SJSA1 (cell line): ENCODE measurements at places on chromosomes 11 and 22. TPM values are rescaled to one million over a fixed set of nuclear protein-coding genes. Genes with fewer than 3 reads are reported as not detected.
A peak's percentile ranks its signal among the peaks of the same experiment; 100 is the strongest.

DNA sequence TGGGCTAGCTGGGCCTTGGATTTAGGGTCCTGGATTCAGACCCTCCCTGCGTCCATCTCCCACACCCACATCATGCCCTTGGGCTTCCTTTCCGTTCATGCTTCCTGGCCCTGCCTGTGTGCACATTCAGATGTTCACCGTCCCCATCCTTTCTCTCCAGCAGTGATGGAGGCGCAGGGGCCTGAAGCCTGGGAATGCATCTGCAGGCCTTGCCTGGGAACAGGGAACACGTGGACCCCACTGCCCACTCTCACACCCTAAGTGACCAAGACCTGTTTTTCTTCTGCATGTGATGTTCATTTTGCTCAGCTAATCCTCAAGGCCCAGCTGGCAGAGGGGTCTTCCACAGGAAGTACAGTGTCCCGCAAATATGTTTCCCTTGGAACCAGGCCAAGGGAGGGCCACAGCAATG is 91.6 kb upstream of the PARVA start:
- peak overlapping the region; percentile 97 for H3K27ac ChIP-seq
- no peak overlapping the region for H3K4me3 ChIP-seq
- no peak for DNase-seq
- H3K27me3 ChIP-seq = no peaks in the 10 kb centered on the region
- H3K4me1 ChIP-seq = peaks cover 68% of the 10 kb centered on the region
- no peaks in the 10 kb centered on the region for H3K36me3 ChIP-seq

GRCh38 chr22:50674606-50675552 is 2.3 kb downstream of the SHANK3 start:
- no peaks in the 10 kb centered on the region for H3K4me1 ChIP-seq
- no peak for DNase-seq
- no peak overlapping the region for H3K27ac ChIP-seq
- no peaks in the 10 kb centered on the region for H3K36me3 ChIP-seq
- no peak overlapping the region for H3K4me3 ChIP-seq

DNA sequence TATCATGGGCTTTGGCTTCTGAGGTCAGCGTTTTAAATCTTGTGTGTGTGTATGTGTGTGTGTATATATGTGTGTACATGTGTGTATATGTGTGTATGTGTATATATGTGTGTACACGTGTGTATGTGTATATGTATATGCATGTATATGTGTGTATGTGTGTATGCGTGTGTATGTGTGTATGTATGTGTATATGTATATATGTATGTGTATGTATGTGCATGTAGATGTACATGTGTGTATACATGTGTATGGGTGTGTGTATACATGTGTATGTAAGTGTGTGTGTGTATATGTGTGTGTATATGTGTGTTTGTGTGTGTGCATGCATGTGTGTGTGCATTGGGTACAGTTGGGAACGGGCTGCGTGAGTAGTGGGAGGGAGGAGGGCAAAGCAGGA is 123.0 kb downstream of the ST3GAL4 start:
- H3K27me3 ChIP-seq = no peaks in the 10 kb centered on the region; the same call in 1 of the 2 replicates
- no peaks in the 10 kb centered on the region for H3K36me3 ChIP-seq
- DNase-seq = no peak
- no peak overlapping the region for H3K27ac ChIP-seq
- H3K4me3 ChIP-seq = no peak overlapping the region

- no peak overlapping the region for H3K4me3 ChIP-seq
- H3K36me3 ChIP-seq = no peaks in the 10 kb centered on the region
- peaks cover 14% of the 10 kb centered on the region for H3K4me1 ChIP-seq
- H3K27me3 ChIP-seq = no peaks in the 10 kb centered on the region
- no peak overlapping the region for H3K27ac ChIP-seq
Measured at GRCh38 chr11:113240389-113240788, 74.0 kb upstream of the TTC12 start.

DNA sequence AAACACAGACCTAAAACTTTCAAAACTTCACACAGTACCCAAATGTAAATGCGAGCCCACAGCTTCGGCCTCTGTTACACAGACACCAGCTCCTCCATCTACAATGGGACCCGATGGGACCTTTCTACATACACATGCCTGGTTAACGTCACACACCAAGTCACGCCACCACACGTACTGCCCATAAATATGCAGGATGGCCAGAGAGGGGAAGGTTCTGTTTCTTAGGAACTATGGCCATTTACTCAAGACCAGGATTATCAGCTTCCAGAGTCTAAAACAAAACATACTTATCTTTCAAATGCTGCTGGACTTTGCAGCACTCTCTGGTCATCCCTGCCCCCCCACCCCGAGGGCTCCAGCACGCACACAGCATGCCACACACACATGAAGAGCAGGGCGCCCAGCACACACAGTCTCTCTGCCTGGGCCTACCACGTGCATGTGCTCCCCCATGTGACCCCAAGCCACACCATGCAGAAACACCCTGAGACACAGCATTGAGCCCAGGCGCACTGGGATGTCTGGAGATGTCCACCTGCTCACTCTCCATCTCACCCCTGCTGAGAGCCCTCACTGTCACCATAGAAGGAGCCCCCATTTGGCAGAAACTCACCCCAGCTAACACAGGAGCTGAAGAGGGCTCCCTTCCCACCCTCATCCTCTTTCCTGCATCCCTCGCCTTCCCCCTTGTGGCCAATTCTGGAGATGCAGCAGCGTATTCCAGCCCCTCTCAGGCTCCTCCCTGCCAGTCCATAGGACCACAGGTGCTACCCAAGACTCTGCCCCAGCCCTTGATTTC is 61.8 kb downstream of the SLC22A12 start:
- H3K4me3 ChIP-seq = no peak overlapping the region
- peaks cover 10% of the 10 kb centered on the region for H3K27me3 ChIP-seq
- no peaks in the 10 kb centered on the region for H3K36me3 ChIP-seq
- H3K27ac ChIP-seq = no peak overlapping the region
- no peaks in the 10 kb centered on the region for H3K4me1 ChIP-seq

GRCh38 chr11:118398791-118399559 is 2.4 kb upstream of the ATP5MG start:
- no peaks in the 10 kb centered on the region for H3K4me1 ChIP-seq
- 0 out of 2 replicates have a peak, but pooled peaks cover 3% of the 10 kb centered on the region for H3K36me3 ChIP-seq
- no peaks in the 10 kb centered on the region for H3K27me3 ChIP-seq
- H3K27ac ChIP-seq = no peak overlapping the region

LUZP2 gene
- not detected in 2 replicates for total RNA-seq

DNA sequence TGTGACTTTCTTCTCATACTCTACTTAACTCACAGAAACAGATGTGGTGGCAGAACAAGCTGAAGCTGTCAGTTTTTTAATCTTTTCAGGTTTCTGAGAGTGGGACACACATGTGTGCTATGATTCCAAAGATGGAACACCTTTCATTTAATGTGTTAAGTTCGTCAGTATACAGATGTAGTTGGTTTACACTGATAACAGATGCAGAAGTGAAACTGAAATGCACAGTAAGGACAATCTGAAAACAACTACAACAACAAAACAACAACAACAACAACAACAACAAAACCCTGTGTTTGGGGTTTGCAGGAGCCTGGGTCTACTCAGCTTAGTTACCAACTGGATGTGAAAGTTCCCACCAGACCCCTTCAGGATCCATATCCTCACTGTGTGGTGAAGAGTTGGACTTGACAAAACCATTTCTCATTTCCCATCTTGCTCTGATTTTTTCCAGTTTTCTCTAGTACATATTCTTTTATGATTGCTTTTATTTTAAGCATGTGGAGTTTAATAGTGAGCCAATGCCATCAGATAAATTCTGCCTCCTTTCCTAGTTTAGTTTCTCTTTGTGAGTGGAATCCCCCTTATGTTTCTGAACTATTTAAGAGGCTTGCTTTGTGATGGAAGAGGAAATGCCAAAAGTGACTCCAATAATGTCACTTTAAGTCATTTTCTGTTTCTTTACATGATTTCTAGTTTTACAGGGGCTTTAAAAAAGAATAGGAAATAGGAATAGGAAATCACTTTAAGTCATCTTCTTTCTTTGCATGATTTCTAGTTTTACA is 47.8 kb downstream of the ARHGAP42 start:
- DNase-seq = no peak
- H3K4me1 ChIP-seq = peaks cover 13% of the 10 kb centered on the region
- no peaks in the 10 kb centered on the region for H3K36me3 ChIP-seq

DNA sequence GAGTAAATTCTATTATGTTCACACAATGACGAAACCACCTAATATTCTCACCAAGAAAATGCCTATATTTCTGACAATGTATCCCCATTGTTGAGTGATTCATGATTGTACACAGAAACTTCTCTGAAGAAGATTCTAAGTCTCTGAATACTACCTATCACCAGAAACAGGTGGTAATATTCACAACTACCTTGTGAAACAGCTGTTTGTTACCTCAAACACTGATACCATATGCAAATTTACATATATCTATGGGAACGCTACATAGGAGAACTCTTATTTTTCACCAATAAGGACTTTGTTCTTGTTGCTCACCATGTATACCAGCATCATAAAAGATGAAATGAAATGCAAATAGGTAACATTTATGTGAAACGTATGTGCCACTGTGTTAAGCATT is 59.3 kb downstream of the PDGFD start:
- H3K4me3 ChIP-seq = no peak overlapping the region
- H3K27ac ChIP-seq = peak overlapping the region; percentile 64
- H3K4me1 ChIP-seq = peaks cover 17% of the 10 kb centered on the region
- no peaks in the 10 kb centered on the region for H3K36me3 ChIP-seq

- no peaks in the 10 kb centered on the region for H3K27me3 ChIP-seq
- DNase-seq = no peak
- H3K36me3 ChIP-seq = no peaks in the 10 kb centered on the region
Measured at GRCh38 chr22:48320048-48320682, 1507.5 kb downstream of the BRD1 start.

DNA sequence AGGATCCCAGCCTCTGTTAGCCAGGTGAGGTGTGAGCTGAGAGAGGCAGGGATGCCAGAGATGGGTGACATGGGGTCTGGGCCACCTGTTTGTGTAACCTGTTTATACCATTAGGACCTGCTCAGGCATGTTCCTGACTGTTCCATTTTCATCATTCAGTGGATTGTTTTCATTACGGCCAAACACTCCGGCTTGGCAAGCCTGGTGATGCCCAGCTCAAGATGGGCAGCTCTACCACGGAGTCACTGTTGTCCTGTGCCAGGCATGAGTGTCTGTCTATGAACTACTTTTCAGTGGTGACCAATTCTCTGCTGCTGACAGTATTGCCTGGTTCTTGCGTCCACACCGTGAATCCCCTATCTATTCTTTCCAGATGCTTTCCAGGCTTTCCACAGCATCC is 71.5 kb upstream of the SLC22A12 start:
- no peak for DNase-seq
- H3K27ac ChIP-seq = no peak overlapping the region
- H3K4me3 ChIP-seq = no peak overlapping the region

DNA sequence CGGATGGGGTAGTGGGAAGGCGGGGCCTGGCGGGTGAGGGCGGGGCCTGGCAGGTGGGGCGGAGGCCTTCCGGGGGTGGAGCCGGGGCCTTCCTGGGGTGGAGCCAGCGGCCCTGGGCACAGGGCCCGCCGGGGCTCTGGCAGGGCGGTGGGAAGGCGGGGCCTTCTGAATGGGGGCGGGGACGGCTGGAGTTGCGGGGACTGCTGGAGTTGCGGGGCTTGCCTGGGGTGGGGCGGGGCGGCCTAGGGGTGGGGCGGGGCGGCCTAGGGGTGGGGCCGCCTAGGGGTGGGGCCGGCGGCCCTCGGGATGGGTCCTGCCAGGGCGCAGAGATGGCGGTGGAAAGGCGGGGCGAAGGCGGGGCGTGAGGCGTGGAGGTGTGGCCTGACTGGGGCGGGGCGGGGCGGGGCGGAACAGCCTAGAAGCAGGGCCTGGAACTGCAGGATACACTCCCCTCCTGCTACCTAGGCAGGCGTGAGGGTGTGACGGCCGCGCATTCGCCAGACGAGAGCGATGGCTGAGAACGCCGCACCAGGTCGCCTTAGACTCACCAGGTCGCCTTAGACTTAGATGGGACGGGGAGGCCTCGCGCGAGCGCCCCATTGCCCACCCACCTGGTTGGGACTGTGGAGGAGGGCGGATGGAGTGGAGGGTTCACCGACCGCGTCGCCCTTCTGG is 19.3 kb downstream of the RRP7A start:
- H3K4me1 ChIP-seq = peaks cover 4% of the 10 kb centered on the region; the same call in 1 of the 2 replicates
- H3K27ac ChIP-seq = no peak overlapping the region
- peaks cover 4% of the 10 kb centered on the region; the same call in 1 of the 2 replicates for H3K27me3 ChIP-seq
- peak; percentile 71 for DNase-seq

DNA sequence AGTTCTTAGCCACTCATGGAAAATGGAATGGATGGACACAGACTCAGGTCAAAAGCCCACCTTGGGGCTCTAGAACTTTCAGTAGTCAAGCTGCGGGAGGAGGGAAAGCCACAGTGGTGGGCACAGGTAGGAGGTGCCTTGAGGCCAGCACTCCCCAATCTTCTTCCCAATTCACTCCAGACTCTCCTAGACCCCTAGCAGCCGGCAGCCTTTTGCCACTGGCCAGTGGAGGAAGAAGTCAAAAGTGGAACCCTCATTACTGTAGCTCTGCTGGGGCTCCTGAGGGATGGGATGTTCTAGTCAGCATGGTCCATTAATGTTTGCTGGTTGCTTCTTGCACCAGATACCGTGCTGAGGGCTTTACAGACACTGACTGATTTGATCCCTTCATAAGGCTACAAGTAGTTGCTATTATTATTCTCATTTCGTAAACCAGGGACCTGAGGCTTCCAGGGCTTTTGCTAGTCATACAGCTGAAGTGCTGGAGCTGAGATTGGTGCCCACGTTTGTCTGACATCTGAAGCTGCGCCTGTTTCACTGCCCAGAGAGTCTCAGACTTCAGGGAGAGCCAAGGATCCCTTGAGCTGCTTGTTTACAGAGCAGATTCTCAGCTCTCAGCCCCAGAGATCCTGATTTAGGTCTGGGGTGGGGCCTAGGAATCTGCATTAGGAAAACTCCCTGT is 1.1 kb downstream of the UCP3 start:
- no peaks in the 10 kb centered on the region for H3K4me1 ChIP-seq
- no peak overlapping the region for H3K27ac ChIP-seq
- no peaks in the 10 kb centered on the region for H3K27me3 ChIP-seq
- no peaks in the 10 kb centered on the region for H3K36me3 ChIP-seq

- no peak overlapping the region for H3K4me3 ChIP-seq
- DNase-seq = no peak
- no peaks in the 10 kb centered on the region for H3K27me3 ChIP-seq
- no peaks in the 10 kb centered on the region for H3K36me3 ChIP-seq
Measured at GRCh38 chr11:120682866-120683265, 171.3 kb downstream of the GRIK4 start.

XBP1 gene
- total RNA-seq = 128 and 143 TPM in 2 replicates

- H3K27me3 ChIP-seq = no peaks in the 10 kb centered on the region
- H3K4me3 ChIP-seq = no peak overlapping the region
- no peak for DNase-seq
Measured at GRCh38 chr11:131413217-131413616, 42.8 kb downstream of the NTM start.

TRIM48 gene
- not detected in 2 replicates for total RNA-seq
